ENCODE measurements at places on chromosomes 4 and X. TPM values are rescaled to one million over a fixed set of nuclear protein-coding genes. Genes with fewer than 3 reads are reported as not detected.

Gene DUSP9
- not detected for total RNA-seq

Gene CENPI
- 11.5 TPM for total RNA-seq

Gene LIAS
- 5.5 TPM for total RNA-seq

Gene MAPK10
- total RNA-seq: 0.51 TPM

Gene POF1B
- 48.7 TPM for total RNA-seq

Gene STS
- 2.6 TPM for total RNA-seq

Gene TCEAL7
- total RNA-seq: not detected

Gene PCDH10
- total RNA-seq: not detected

Gene PNMA6F
- not detected for total RNA-seq

Gene HTN1
- total RNA-seq: not detected

Gene CPLX1
- total RNA-seq: 0.28 TPM

Gene MTMR8
- total RNA-seq: 3.4 TPM

Gene PDLIM3
- not detected for total RNA-seq

Gene SH3TC1
- 22.6 TPM for total RNA-seq

Gene GLRA2
- not detected for total RNA-seq

Gene ART3
- total RNA-seq: not detected

Gene SLC9B1
- not detected for total RNA-seq

Gene TMEM35A
- not detected for total RNA-seq

Measured in HT-29 (cell line).